ENCODE measurements at places on chromosomes 13 and 19.

GRCh38 chr13:102648046-102648445 is 46.8 kb downstream of the METTL21C start:
- DNase-seq: no peak

DNA sequence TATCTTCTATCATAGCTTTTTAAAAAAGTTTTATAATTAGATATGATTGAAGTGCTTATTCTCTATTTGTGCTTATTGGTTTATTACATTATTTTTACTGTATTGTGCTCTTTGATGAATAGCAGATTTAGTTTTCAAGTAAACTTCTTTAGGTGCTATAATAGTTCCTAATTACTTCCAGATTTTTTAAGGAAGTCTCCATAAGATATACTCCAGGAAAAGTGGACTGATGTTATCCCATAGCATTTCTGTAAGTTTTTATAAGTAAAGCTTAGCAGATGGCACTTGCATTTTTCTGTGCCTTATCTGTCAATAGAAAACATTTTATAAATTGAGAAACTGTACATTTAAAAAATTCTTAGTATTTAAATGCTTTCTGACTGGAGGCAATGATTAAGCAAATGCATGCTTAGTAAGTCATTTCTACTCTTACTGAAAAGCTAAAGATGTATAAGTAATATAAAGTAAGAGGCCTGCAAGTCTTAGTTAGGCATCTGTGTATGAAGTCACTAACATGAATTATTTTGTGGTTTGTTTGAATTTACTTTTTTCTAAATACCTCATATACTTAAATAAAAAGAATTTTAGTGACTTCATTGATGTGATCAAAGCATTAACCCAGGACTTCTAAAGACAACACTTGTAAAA is 182.8 kb downstream of the MAB21L1 start:
- no peak for DNase-seq

GRCh38 chr13:48579165-48579918 is 46.5 kb upstream of the RCBTB2 start:
- peak; percentile 83 for DNase-seq

GRCh38 chr13:97696921-97697320 is 256.6 kb upstream of the IPO5 start:
- no peak for DNase-seq

DNA sequence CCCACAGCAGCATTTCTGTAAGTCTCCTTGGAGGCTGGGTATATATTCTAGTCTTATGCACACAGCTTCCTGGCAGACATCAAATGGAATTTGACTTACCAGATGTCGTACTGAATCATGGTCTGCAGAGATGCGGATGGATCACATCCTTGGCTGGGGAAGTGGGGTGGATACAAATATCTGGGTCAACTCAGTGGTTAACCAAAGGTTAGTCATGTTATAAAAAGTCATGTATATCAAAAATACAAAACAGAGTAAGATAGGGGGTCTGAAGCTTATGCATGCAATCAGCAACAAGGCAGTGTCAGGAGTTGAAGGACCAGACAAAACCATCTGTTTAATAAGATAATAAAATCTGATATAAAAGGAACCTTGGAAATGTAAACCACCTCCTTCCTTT is 61.9 kb downstream of the WASF3 start:
- DNase-seq: no peak

GRCh38 chr13:60756306-60756705 is 359.3 kb downstream of the TDRD3 start:
- no peak for DNase-seq

GRCh38 chr13:111539791-111540446 is 219.5 kb downstream of the TEX29 start:
- DNase-seq: no peak

- peak; percentile 9 for DNase-seq
Observed at GRCh38 chr13:30816736-30817135, 81.4 kb downstream of the ALOX5AP start.

DNA sequence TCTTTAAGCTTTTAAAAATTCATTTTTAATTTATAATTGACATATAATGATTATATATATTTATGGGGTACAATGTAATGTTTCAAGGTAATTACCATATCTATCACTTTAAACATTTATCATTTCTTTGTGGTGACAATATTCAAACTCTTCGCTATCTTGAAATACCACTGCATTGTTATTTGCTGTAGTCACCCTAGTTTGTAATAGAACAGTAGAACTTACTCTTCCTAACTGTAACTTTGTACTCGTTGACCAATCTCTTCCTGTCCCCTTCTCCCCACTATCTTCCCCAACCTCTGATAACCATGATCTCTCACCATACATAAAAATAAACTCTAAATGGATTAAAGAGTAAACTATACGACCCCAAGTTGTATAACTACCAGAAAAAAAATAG is 20.4 kb downstream of the COG6 start:
- DNase-seq: no peak

- DNase-seq: no peak
Observed at GRCh38 chr19:45889210-45889885, 3.4 kb upstream of the IRF2BP1 start.

DNA sequence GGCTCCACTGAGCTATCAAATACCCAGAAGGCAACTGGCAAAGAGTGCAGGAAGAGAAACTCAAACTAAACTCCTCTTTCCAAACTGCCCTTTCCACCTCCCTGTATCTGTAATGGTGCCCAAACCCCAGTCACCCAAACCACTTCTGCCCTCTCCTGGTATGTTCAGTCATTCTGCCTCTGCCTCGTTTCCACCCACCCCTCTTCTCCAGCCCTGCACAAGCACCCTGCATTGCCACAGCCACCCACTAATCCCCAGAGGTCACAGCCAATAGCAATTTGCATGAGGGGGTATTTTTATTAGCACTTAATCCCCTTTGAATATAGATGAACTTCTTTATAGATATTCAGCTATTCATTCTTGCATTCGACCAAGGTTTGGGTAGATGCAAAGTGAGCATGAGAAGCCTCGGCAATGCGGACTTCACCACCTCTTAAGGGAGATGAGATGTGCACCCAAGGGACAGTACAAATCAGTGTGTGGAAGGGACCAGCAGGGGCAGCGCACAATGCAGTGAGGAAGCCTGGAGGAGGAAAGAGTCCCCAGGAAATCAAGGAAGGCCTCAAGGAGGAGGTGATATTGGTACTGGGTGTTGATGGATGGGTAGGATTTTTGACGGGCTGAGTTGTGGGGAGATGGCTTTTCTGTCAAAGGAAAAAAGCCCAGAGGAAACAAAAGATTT is 12.4 kb downstream of the TMEM272 start:
- no peak for DNase-seq

DNA sequence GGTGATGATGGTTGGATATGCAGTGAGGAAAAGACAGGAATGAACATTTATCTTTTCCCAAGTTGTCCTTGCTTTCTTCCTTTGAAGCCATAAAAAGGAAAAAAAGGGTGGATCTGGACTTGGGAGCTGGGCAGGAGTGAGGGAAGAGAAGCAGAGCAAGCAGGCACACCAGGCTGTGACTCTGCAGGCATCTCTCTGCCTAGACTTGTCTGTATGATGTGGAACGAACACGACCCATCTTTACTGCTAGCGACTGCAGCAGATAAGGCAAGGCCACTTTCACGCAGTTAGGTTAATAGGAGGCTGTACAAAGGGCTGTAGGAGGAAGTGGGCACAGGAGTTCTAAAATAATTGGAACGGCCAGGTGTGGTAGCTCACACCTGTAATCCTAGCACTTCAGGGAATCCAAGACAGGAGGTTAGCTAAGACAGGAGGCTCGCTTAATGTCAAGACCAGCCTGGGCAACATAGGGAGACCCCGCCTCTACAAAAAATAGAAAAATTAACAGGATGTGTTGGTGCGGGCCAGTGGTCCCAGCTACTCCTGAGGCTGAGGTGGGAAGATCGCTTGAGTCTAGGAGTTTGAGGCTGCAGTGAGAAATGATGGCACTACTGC is 961 bp upstream of the URI1 start:
- no peak for DNase-seq

DNA sequence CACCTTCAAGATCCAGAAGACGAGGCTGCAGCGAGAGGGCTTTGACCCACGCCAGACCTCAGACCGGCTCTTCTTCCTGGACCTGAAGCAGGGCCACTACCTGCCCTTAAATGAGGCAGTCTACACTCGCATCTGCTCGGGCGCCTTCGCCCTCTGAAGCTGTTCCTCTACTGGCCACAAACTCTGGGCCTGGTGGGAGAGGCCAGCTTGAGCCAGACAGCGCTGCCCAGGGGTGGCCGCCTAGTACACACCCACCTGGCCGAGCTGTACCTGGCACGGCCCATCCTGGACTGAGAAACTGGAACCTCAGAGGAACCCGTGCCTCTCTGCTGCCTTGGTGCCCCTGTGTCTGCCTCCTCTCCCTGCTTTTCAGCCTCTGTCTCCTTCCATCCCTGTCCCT is 7.0 kb upstream of the PGLS start:
- no peak for DNase-seq

DNA sequence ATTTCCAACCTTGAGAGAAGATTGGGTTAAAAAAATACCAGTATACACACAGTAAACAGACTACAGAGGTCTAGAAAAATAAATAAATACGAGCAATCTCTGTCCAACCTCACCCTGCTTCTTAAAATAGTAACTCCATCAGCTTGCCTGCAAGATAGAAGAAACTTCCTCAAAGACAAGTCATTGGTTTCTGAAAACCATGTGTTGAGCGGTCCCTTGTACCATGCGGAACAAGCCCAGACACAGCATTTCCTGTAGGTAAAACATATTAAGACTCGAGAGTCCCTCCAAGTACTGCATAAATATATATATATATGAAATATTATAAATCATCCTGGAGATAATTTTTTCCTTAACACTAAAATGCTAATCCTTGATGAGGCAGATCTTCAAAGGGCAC is 157.4 kb downstream of the MZT1 start:
- no peak for DNase-seq

DNA sequence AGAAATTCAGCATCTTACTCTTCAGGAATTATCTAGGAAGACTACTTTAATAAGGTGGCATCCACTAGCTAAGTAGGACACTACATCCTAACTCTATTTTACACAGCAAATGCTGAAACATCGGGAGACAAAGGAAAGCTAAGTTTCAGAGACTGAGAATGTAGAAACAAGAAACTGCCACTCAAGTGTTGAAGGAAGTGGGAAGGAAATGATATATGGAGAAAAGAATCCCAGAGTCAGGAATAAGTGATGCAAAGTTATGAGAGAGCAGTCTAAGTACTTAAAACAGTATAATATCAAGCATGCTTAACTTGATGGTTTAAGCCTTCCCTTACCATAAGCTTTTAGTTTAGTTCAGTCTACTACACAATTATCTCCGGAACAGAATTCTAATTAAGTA is 52.4 kb downstream of the RBM26 start:
- no peak for DNase-seq

GRCh38 chr13:105996391-105997025 is 539.0 kb downstream of the EFNB2 start:
- DNase-seq: no peak

- DNase-seq: no peak
Observed at GRCh38 chr13:38824342-38824741, 137.5 kb downstream of the FREM2 start.

DNA sequence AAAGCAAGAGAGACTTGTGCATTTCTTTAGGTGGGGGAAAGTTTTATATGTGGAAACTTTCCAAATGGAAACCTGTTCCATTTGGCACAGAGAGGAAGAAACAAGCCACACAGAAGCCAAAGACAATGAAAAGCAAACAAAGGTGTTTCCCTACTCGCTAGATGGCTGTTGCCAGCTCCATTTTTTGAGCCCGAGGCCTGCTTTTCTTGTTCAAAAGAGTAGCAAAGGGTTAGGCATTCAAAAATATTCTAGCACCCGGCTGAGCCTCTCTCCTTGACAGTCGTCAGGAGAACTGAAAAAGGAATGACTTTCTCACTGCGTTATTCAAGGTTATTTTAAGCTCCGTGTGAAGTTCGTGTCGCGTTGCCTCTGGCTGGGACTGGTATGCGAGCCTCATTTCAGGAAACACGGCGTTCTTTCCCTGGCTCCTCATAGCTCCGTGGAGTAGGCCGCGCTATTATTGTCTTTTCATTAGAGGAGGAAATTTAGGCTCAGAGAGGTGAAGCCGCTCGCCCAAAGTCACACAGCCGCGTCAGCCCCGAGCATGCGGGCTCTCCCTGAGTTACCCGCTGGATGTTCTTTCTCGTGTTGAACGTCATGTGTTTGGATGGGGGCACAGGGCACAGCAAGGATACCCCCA is 7.6 kb downstream of the TRPM4 start:
- no peak for DNase-seq

- no peak for DNase-seq
Observed at GRCh38 chr13:107461751-107462150, 753.6 kb downstream of the LIG4 start.

- DNase-seq: no peak
Observed at GRCh38 chr13:71577127-71577526, 289.9 kb downstream of the DACH1 start.

GRCh38 chr13:58655086-58655485 is 1023.5 kb downstream of the PCDH17 start:
- DNase-seq: no peak

DNA sequence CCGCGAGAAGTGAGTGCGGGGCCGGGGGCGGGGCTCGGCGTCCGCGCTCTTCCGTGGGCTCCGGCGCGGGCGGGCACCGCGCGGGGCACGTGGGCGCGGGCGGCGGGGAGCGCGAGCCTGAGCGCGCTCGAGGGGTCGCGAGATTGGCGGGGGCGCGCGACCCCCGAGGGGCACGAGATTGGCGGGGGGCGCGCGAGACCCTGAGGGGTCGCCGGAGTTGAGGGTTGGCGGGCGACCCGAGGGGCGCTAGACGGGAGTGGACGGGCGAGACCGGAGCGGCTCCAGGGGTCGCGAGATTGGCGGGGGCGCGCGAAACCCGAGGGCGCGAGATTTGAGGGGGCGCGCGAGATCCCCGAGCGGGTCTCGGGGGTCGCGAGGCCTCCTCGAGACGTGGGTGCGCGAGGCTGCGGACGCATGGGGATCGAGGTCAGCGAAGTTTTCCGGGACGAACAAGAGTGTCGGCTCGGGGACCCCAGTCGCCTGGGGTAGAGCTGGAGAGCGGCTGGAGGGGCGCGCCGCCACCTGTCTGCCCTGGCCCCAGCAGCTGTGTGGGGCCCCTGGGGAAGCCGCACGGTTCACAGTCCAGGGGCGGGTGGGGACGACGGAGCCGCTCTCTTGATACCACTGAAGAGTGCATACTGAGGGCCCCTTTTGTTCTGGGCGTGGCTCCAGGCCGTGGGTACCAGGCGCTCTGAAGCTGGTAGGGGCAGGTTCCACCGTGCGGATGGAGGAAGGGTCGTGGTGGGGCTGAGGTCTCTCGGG is 682 bp downstream of the SSBP4 start:
- no peak for DNase-seq

GRCh38 chr13:107642831-107643230 is 572.5 kb downstream of the LIG4 start:
- DNase-seq: no peak

GRCh38 chr13:33033051-33033812 is 17.0 kb downstream of the KL start:
- DNase-seq: no peak

GRCh38 chr19:35048911-35049411 is 7.4 kb downstream of the HPN start:
- no peak for DNase-seq

- DNase-seq: no peak
Observed at GRCh38 chr13:53569453-53569852, 540.8 kb downstream of the OLFM4 start.
